ENCODE measurements at places on chromosomes 11 and 22.
A peak's percentile ranks its signal among the peaks of the same experiment; 100 is the strongest.

DNA sequence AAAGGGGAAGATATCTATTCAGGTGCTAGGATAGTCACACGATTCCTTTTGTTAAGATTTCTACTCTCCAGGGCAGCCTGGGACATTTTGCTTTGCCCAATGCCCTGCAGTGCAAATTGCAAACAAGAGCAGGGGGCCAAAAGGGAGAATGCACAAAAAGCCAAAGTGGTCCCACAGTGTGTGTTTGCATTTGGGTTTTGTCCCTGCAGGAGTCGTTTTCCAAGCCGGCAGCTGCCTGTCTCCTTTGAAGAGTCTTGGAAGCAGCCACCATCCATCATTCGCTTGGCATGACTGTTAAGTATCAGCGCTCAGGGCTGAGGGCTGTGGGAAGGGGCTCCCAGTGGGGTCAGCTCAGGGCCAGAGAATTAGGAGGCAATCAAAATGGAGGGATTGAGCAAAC lies 184.7 kb downstream of the MIAT start:
- DNase-seq = no peak

GRCh38 chr11:60316317-60316716 lies 10.7 kb upstream of the MS4A6E start:
- DNase-seq = no peak

GRCh38 chr11:35141571-35141971 lies 2.6 kb downstream of the CD44 start:
- no peak for DNase-seq

DNA sequence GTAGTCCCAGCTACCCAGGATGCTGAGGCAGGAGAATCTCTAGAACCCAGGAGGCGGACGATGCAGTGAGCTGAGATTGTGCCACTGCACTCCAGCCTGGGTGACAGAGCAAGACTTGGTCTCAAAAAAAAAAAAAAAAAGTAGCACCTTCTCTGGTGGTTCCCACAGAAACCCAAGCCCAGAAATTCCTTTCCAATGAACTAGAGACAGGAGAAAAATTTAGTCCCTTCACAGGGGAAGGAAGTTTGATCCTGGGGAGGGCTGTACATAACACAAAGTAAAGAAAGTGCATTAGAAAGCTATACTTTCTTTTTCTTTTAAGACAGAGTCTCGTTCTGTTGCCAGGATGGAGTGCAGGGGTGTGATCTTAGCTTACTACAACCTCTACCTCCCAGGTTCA lies 25.5 kb upstream of the APOA1 start:
- no peak for DNase-seq

GRCh38 chr11:26632691-26633159 lies 60.7 kb upstream of the MUC15 start:
- no peak for DNase-seq

GRCh38 chr11:134481135-134481534 lies 69.1 kb upstream of the B3GAT1 start:
- DNase-seq = no peak

GRCh38 chr22:42078469-42079318 lies 806 bp upstream of the SMDT1 start:
- DNase-seq = peak; percentile 54

- no peak for DNase-seq
Observed at GRCh38 chr22:48699511-48699910, 1128.2 kb downstream of the BRD1 start.
